ENCODE measurements at places on chromosomes 16 and 17. TPM values are rescaled to one million over a fixed set of nuclear protein-coding genes. Genes with fewer than 3 reads are reported as not detected.

DNA sequence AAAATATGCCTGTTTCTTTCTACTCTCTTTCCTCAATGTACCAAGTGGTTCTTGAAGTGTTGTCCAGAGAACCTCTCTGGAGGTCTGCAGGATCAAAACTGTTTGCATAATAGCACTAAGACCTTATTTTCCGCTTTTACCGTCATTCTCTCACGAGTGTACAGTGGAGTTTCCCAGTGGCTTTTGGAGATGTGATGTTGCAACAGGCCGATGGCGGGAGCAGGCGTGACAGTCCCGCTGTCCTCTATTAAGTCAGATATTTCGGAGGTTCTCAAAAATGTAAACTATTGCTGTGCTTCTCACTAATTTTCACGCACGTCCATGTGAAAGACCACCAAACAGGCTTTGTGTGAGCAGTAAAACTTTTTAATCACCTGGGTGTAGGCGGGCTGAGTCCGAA is 8.3 kb upstream of the GPRC5B start:
- no peak for ATAC-seq

- no peak for ATAC-seq
Observed at GRCh38 chr17:16480995-16481394, 11.0 kb downstream of the LRRC75A start.

PDE6G gene
- not detected for total RNA-seq

- ATAC-seq, result no peak
Observed at GRCh38 chr17:68468334-68468733, 11.0 kb upstream of the WIPI1 start.

PIK3R5 gene
- 0.88 TPM for total RNA-seq

KRT24 gene
- total RNA-seq, result 10.0 TPM

- ATAC-seq, result peak; percentile 39
Observed at GRCh38 chr16:75306099-75306762, 54.8 kb upstream of the BCAR1 start.

DNA sequence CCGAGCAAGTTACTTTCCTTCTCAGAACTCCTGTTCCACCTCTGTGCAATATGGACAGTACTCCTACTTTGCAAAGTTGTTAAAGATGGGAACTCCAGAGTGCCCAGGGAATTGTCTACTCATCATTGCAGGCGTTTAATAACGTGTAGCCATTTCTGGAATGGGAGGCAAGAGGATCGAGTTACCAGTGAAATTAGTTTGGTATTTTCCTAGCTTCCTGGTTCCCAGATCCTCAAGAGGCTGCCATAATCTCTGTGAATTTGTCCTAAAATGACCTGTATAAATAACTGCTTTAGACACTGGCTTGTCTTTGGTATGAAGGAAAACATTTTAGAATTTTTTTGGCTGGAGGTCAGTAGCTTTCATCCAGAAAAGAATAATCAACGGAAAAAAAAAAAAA is 27.7 kb downstream of the WWOX start:
- ATAC-seq, result no peak

SCIMP gene
- total RNA-seq, result 0.72 TPM

DNA sequence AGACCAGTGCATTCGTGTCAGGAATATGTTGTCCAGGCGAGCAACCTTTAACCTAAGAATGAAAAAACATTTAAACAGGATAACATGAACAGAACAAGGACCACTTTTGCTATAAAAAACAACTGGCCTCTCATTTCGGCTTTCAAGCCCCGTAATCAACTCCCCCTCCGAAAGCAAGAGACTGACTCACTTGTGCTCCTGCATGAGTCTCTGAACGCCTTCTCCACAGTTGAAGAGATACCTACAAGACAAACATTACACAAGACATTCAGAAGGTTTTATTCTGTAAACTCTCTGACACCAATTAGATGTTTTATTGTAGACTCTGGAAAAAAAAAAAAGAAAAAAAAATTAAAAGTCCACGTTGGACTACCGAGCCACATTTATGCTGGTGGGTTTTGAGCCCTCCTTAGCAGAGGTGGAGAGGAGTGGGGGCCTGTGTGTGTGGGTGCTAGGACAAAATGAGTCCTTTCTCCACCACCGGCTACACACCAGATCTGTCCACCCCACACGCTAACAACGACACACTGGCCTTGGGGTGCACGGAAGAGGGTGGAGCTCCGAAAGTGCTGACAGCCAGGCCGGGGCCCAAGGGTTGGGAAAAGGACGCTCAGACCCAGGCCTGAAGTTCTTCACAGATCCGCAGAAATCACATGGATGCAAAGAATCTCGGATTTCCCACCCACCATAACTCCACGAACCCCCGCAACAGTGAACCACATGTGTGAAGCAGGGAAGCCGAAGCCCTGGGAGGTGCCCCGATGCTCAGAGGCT is 759 bp downstream of the ELAC2 start:
- ATAC-seq, result peak; percentile 40

- no peak for ATAC-seq
Observed at GRCh38 chr17:6578491-6578890, 22.1 kb upstream of the PITPNM3 start.

DNA sequence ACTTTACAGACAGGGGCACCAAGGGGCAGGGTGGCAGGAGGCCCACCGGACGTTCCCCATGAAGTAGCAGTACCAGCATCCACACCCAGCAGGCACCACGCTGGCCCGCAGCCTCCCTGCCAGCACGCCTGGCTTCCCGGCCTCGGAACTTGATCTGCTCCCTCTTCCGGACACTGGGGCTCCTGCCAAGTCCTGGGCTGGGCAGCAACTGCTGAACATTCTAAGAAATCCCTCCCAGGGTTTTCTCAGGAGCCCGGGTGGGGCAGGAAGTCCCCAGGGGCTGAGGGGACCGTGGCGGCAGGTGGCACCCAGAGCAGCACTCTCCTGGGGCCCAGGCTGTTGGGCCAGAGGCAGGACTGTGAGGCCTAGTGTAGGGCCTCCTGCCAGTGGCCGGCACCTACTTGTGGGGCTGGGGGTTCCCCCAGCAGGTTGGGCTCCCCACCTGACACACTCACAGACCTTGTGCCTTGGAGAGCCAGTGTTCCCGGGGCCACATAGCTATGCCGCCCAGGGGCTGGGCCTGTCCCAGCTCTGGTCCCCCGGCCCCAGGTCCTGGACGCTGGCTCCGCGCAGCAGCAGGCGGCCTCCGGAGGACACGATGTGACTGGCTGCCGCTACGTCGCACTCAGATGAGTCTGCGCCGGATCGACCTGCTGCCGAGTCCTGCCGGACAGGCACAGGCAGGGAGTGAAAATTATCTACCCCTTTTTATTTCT is 86.2 kb upstream of the CBX4 start:
- ATAC-seq, result peak; percentile 19

DNA sequence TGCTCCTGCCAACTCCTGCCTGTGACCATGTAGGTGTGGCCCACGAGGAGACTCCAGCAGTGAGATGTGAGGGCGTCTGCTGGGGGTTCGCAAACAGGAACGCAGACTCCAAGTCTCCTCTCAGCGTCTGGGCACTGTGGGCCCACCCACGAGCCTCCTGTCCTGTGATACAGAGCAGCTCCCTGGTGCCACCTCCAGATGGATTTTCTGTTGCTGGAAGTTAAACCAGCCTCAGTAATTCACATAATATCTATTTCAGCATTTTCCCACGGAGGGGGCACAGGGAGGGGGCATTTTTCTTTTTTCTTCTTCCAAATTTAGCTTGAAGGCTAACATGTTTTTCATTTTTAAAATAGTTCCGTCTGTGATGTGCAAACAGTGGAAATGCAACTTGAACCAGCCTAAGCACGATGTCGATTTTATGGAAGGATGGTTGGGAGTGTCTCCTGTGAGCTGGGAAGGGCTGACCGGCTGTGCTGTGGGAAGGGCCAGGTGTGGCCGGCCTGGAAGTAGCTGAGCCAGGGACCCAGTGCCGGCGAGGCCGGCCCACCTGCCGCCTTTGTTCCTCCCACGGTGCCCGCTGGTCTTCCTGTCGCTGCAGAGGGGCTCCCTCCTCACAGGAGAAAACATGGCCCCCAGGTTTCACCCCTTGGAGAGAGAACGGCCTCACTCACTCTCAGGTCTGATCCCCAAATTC is 3.9 kb upstream of the RAB40B start:
- no peak for ATAC-seq

DNA sequence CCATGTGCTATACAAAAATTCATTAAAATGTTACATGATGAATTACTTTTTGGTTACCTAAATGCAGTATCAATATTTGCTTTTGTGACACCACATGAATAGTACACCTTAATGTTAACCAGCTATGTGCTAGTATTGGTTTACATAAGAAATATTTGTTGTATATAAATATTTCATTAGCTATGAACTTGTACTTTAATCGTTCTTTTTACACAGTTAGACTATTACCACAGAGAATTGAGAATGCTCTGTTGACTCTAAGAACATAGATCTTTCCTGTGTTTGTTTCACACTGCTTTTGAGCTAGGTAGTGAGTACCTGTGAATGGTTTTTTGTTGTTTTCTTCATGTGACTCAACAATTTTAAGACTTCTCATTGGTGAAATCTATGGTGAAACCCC is 93.4 kb downstream of the KANSL1 start:
- no peak for ATAC-seq

DNA sequence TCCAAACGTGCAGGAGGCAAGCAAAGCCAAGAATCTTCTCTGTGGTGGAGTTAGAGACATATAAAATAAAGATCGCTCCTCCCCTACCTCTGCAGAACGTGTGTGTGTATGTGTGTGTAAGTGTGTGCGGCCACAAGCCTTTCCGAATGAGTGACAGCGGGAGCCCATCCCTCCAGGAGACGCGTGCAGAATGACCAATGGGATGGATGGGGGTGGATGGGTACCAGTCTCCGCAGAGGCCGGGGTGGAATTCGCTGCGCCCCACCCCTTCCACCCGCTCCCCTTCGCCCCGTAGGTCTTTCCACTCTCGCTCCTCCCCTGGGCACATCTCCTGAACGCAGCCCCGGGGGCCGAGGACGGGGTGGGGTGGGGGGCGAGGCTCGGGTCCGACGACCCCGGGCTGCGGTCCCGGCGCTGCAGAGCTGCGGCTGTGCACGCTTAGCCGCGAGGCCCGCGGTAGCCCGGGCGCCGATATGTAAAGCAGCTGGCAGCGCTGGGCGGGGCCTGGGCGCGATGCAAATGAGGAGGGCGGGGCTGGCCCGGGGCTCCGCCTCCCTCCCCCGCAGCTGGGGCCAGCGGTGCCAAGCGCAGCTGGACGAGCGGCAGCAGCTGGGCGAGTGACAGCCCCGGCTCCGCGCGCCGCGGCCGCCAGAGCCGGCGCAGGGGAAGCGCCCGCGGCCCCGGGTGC is at the start of gene PRKCB:
PRKCB (plus strand) TSS at position 594 of the 688 bp plus-strand sequence.
- peak; percentile 89 for ATAC-seq

CACNG3 gene
- not detected for total RNA-seq

DNA sequence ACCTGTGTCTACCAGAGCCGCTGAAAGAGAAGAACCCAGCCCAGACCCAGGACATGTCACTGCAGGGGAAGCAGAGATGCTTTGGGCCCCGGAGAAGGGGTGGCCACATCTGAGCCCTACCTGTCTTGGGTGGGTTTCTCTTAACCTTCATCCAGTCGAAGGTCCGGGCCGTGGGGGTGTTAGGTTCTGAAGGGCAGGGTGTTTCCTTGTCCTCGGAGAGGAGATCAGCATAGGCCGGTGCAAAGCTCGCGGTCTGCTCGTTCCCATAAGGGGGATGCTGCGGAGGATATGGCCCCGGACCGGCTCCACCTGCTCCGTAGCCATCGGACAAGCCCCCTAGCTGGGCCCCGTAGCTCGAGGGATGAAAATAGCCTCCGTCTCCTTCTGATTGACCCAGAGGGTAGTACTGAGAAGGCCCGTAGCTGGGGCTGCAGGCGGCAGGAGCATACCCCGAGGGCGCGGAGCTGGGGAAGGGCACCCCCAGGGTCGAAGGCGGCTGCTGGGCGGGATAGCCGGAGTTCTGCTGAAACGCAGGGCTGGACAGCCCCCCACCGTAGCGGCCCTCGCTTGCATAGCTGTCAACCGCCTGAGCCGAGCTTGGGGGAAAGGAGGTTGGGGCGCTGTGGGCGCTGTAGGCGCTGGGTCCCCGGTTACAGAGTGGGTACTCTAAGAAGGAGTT is 464 bp downstream of the HOXB1 start:
- ATAC-seq, result no peak

GRCh38 chr17:7947651-7948050 is 15.6 kb downstream of the CNTROB start:
- no peak for ATAC-seq

- ATAC-seq, result no peak
Observed at GRCh38 chr16:67050796-67051195, 21.8 kb downstream of the CBFB start.

NME1 gene
- 108 TPM for total RNA-seq

NDUFB10 gene
- total RNA-seq, result 115 TPM

DNA sequence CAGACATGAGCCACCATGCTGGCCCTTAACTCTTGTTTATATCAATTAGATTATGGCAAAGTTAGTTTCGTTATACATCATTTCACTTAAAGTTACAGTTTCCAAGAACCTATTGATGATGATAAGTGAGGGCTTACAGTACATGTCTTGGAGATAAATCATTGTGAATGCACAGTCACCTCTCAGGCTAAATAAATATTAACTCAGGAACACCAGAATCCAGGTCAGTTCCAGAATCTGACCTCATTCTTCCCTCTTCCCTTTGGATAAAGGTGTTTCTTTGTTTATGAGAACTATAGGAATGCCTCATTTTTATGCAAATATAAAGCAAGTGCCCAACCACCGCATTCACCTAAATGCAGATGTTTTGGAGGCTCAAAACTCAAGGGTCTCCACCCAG is 48.4 kb upstream of the CRYM start:
- ATAC-seq, result no peak

- peak; percentile 89 for ATAC-seq
Observed at GRCh38 chr16:69089091-69089910, 16.2 kb upstream of the HAS3 start.

C16orf89 gene
- total RNA-seq, result 0.56 TPM

NATD1 gene
- total RNA-seq, result 2.1 TPM

CANT1 gene
- total RNA-seq, result 55.5 TPM

DNA sequence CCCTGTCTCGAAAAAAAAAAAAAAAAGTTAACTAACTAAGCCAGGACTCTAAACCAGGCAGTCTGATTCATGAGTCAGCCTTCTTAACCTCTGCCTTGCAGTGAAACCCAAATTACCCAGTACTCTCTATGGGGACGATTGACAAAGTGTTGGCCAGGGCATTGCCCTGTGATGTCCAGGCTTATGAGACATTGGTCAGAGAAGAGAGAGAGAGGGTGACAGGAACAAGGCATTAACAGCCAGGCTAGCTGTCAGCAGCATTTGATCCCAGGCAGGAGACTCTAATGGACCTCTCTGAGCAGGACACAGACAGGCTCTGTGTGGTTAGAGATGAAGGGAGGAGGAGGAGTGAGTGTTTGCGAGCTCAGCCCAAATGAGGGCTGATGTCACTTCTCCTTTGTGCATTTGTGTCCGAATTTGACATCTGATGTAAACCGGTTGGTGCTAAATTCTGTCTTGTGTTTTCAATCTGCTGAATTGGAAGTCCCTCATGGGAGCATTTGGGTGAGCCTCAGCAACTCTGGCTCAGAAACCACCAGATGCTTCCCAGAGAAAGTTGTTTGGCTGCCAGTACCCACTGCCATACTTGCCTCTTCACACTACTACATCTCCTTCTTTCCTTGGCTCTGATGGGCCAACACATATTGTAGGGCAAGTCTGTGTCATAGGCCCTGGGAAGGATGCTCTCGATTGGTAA is 4.3 kb upstream of the MYL4 start:
- peak; percentile 51 for ATAC-seq

ABCA6 gene
- total RNA-seq, result 2.4 TPM
